ENCODE measurements at places on chromosomes 7 and 10. TPM values are rescaled to one million over a fixed set of nuclear protein-coding genes. Genes with fewer than 3 reads are reported as not detected.

Gene LRRC4
- total RNA-seq: 2.9 TPM

Gene MEOX2
- 11.1 TPM for total RNA-seq

Gene ITGA8
- 4.9 TPM for total RNA-seq

Gene ASB10
- total RNA-seq: 4.0 TPM

Gene CNTNAP2
- 1.7 TPM for total RNA-seq

- no peak for DNase-seq
Observed at GRCh38 chr7:152862006-152862405, 102.5 kb downstream of the ACTR3B start.

- DNase-seq: no peak
Observed at GRCh38 chr7:141697211-141697871, 4.6 kb downstream of the DENND11 start.

DNA sequence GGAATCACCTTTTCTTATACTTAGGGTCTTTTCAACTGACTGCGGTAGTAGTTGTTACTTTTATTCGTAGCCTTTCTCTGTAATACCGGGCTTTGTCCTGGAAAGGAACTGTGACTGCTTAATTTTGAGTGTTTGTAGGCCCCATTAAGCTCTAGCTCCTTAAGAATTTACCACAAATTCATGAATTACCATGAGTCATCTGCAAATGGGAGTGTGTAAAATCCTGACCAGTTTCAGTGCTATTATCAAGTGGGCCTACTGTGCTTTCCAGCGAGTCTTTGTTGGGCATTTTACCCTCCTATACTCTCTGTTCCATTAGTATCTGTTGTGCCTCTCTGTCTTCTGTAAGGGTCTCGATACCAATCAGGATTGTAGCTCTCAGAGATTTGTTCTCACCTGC is 49.7 kb downstream of the ZMYND11 start:
- no peak for DNase-seq

DNA sequence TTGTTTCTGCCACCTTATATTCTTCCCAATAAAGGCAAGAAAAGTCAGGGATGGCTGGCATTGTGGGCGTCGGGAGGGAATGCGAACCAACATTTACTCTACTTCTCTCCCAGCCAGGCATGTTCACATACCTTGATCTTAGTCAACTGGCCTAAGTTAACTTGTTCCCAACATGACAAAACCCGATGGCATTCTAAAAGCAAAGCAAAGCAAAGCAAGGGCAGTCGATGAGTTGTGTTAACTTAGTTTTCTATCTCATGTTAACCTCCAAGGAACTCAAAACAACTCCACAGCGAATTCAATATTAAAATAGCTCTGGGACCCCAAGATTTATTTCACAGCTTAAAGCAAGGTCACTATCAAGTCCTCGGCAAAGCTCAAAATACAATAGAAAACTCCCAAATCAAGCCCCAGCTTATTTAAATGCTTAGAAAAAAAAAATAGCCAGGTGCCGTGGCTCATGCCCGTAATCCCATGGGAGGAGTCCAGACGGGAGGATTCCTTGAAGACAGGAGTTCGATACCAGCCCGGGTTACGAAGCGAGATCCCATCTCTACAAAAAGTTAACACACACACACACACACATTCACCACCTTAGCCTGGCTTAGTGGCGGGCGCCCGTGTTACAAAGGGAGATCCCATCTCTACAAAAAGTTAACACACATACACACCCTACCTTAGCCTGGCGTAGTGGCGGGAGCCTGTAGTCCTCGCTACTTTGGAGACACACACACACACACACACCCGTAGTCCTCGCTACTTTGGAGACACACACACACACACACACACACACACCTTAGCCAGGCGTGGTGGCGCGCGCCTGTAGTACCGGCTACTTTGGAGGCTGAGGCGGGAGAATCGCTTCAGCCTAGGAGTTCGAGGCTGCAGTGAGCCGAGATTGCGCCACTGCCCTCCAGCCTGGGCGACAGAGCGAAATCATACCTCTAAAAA is 901 bp upstream of the CCNY start:
- DNase-seq: no peak

DNA sequence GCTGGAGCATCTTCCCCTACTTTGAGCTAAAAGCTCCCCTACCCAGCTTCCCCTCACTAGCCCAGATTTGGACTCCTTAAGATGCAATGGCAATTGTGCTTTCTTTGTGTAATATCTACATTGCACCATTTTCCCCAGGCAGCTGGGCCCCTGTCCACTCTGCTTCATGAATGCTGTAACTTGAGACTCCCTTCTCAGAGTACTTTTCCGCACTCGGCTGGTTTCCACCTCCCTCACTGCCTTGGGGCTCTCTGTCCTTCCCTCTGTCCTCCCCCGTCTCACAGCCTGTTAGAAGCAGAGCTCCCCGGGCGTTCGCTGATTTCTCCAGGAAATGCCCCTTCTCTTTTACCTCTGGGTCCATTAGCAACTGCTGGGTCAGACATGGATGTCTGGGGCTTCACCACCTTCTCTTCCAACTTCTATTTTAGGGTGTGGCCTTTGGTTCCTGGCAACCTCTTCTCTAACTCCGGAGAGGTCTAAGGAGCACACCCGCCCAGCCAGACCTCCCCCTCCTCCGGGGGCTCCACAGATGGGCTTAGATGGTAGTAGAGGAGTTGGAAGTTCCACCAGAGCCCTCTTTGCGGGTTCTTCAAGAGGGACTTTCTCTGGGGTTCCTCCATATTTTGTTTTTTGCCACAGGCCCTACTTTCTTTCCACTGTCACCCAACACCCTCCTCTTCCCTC is 2.9 kb upstream of the TMEM72 start:
- no peak for DNase-seq

DNA sequence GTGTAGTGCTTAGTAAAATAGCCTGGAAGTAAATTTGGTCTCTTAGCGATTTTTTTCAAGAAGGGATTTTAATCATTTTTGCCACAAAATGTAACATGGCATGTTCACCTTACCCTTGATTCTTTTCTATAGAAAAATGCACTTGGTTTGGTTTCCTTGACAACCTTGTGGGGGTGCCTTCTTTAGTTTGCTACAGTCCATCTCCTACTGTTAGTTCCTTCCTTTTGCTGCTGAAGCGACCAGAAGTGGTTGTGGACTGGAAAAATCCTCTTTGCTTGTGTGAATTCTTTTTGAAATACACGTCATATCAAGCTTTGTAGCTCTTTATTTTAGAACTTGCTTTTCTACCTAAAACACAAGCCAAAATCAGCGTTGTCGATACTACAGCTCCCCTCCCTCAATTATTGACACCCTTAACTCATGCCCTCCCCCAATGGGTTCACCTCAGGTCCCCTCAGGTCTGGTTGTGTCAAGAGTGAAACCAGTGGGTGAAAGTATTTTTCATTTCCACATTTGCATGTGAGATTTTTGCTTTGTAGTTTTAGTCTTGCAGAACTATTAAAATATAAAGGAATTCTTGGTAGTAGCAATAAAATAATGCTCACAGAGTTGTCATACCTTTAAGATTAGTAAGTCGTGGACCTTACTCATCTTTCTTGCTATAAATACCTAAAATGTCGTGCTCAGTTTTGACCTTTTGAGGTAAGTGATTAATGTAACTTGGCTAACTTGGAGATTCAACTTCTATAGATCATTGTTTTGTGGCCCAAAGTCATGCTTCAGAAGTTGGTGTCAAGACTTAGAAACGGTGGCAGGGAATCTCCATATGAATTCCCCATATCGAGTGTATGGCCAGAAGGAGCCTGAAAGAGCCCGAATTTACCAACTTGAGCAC is 1.5 kb downstream of the ACTR3B start:
- DNase-seq: no peak

- DNase-seq: no peak
Observed at GRCh38 chr7:39464350-39465054, 101.7 kb upstream of the YAE1 start.

DNA sequence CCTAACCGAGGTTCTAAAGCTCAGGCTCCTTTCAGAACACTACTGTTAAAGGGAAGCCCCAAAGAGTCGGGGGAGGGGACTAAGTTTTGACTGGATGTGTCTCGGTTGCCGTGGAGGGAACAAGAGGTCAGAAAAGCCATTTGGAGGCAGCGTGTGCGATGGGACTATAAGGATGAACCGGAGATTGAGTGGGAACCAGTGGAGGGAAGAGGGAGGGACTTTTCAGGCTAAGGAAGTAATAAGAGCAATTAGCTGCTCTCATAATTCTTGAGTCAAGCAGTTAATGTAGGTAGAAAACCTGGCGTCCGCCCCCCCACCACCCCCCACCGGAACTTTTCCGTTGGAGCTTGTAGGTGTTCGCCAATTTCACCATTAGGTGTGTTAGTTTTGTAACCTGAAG is 491 bp upstream of the AKAP9 start:
- DNase-seq: no peak

GRCh38 chr7:139634087-139634486 is 110.6 kb downstream of the CLEC2L start:
- DNase-seq: no peak

- DNase-seq: no peak
Observed at GRCh38 chr10:113735913-113736312, 15.6 kb upstream of the PLEKHS1 start.

- DNase-seq: no peak
Observed at GRCh38 chr7:30977222-30977621, 13.5 kb downstream of the GHRHR start.

GRCh38 chr10:103593022-103593570 is 99.6 kb downstream of the NEURL1 start:
- DNase-seq: no peak

DNA sequence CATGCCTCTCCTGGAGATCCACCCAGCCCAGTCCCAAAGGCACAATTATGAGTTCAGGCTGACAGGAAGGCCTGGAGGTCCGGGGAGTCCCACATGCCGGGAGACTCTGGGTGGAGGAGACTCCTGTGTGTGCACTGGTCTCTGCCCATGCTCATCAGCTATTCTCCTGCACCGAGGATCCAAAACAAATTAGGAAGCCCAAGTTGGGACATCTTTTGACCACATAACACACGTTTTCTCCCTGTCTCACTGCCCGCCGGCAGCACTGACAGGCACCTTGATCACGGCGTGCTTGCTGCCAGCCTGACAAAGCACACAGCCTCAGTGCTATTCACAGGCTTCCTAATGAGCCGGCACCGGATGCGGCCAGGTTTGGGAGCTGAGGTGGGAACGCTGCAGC is 412.7 kb downstream of the PTPRN2 start:
- DNase-seq: no peak

GRCh38 chr10:14072541-14072940 is 258.2 kb downstream of the FRMD4A start:
- no peak for DNase-seq

DNA sequence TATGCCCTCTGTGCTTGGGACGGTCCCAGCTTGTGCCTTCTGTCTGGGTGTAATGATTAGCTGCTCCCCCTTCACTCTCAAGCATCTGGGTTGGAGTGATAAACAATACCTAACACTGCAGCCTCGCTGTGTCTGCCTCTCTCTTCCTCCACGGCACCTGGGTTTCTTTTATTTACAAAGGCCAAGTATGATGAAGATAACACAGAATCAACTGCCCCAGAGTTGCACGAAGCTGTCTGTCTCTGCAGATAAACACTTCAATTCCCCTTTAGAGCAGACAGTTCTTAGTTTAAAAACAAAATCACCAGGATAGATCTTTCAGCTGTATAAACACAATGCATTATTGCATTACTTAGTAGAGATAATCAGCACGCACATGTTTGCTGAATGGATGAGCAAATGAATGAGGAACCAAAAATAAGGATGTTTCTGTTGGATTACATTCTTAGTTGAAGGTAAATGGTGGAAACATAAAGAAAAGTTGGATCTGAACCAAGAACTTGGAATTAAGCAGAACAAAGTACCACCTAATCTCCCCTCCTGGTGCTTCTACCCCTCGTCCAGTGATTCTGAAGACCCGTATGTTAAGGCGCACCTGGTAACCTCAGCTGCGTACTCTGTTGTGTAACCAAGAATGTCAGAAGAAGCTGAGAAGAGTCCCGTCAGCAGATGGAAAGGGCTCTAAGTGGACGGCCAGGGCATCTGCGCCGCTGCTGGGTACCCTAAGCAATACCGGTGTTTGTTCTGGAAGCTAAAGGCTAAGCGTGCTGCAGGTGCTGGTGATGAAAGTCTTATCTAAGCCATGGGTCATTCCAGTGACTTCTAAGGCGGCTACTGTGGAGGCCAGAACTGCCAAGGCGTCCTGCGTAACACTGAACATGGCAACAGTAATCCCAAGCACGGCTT is 26.6 kb downstream of the INSIG1 start:
- DNase-seq: no peak

DNA sequence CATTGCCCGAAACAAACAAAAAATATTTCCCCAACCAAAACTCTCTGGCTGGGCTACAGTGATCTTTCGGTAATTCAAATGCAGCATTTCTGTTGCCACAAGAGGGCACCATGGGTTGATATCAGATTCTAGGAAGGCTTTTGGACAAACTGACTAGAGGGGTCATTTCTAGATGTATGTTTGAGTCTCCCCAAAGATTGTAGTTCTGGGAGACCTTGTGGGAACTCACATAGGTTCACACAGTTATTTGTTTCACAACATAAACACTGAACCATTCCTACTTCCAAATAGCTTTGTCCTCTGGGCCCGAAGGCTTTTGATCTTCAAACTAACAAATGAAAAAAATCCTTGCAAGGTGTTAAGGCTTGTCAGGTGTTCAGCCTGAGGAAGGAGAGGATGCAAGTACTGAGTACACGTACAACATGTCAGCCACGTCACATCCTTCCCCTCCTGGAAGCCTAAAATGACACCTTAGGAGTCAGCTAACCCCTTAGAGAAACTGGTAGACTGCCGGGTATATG is 37.0 kb upstream of the IL15RA start:
- DNase-seq: no peak

- DNase-seq: no peak
Observed at GRCh38 chr10:61283066-61283465, 170.1 kb downstream of the TMEM26 start.

All from right atrium auricular region (tissue), 2 donors.